ENCODE measurements at places on chromosomes 16 and 17.

- no peak for DNase-seq
These were observed 353.9 kb upstream of the C16orf82 start for GRCh38 chr16:26712876-26713275.

DNA sequence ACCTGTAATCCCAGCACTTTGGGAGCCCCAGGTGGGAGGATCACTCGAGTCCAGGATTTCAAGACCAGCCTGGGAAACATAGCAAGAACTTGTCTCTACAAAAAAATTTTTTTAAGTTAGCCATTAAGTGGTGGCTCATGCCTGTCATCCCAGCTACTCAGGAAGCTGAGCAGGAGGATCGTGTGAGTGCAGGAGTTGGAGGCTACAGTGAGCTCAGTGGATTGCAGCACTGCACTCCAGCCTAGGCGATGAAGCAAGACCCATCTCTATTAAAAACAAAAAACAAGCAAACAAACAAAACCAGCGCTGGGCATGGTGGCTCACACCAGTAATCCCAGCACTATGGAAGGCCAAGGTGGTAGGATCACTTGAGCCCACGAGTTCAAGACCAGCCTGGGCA lies 38.0 kb downstream of the HEATR3 start:
- DNase-seq = no peak

GRCh38 chr17:12590417-12590816 lies 75.3 kb upstream of the MYOCD start:
- DNase-seq = no peak

GRCh38 chr17:80760511-80760911 lies 215.9 kb downstream of the RPTOR start:
- peak; percentile 15 for DNase-seq

- no peak for DNase-seq
These were observed 11.0 kb downstream of the FUS start for GRCh38 chr16:31190818-31191444.

DNA sequence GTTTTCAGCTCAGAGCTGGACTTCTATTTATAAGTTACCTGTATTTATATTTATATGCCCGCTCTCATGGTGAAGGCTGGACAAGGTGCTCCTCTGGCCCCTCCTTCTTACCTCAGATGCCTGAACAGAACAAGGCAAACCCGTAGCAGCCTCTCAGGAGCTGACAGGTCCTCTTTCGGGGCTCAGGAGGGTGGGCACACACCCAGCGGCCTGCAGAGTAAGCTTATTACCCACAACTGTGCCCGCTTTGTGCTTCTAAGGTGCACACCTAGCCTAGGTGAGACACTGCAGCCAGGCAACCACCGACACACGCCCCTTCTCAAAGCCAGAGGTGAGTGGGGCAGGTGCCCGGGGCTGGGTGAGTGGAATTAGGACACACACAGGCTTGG lies 5.3 kb downstream of the NKIRAS2 start:
- DNase-seq = no peak

- peak; percentile 87 for DNase-seq
These were observed 68.3 kb downstream of the SNX11 start for GRCh38 chr17:48175692-48176470.

DNA sequence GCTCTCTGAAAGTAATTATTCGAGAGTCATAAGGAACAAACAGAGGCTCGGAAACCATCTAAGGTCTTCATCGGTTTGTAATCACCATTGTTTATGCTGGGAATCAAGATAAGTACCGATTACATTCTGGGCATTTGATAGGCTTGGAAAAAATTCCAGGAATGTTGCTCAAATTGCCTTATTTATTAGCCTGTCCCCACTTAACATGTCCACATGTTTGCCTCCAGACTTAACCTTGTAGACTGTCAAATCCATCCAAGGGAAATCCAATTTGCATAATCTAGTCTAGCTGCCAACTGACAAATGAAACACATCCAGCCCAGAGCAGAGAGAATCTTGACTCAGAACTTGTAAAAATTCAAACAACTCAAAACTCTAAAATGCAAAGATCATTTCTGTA lies 51.3 kb upstream of the TMC5 start:
- DNase-seq = peak; percentile 73

- peak; percentile 49 for DNase-seq
These were observed 32.4 kb downstream of the DCAKD start for GRCh38 chr17:45018848-45019711.

GRCh38 chr16:69055008-69055407 lies 50.4 kb upstream of the HAS3 start:
- no peak for DNase-seq

- DNase-seq = peak; percentile 48
These were observed 22.6 kb upstream of the NF1 start for GRCh38 chr17:31072186-31072585.

GRCh38 chr16:2147981-2148671 lies at the start of gene RAB26:
Gene RAB26 (plus strand): TSS chr16:2148625. CDS start chr16:2148784, 159 bp downstream.
- DNase-seq = peak; percentile 87

DNA sequence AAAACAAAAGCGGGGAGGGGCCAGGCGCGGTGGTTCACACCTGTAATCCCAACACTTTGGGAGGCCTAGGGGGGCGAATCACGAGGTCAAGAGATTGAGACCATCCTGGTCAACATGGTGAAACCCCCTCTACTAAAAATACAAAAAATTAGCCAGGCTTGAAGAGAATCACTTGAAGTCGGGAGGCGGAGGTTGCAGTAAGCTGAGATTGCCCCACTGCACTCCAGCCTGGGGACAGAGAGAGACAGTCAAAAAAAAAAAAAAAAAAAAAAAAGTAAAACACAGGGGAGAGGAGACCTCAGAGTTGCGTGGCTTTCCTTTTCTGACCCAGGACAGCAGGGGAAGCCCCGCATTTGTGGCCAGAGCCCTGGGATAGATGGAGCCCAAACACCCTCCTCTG lies 19.9 kb downstream of the ACTG1 start:
- no peak for DNase-seq

DNA sequence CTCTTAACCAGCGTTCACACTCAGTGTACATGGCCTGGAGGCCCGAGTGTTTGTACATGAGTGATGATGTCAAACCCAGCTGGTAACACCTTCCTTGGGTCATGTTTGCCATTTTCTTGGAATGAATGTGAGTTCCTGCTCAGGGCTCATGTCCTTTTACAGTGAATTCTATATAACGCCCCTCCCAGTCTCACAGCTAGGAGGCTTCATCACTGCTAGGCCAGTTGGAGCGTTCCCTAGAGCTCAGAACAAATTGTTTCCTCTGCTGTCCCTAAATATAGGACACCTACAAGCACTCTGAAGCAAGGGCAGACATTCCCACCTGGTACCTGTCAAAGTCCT lies 5.5 kb downstream of the TIMM22 start:
- DNase-seq = no peak

DNA sequence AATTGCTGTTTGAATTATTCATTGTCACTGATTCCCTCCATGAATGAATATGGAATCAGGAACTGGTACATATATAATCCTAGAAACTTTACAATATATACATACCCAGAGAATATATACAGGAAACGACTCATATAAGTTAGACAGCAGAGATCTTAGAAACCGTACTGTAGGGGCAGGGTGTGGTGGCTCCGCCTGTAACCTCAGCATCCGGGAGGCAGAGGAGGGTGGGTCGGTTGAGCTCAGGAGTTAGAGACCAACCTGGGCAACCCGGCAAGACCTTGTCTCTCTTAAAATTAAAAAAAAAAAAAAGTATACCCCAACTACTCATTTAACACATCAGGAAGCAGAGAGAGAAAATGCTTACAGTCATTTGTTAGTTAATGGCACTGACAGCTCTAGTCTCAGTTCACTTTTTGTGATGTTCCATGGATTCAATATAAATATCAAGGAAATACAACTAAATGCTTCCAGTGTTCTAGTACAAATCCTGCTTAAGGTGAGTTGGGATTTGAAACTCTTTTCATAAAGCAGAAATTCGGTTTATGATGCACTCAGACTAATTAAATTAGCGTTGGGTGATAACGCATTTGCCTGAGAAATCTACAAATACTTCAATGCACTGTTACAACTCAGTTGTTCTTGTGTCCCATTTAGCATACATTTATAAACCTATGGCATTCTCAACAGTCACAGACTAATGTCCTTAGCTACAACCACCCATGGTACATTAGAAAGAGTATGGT lies 5.6 kb downstream of the GLG1 start:
- no peak for DNase-seq

DNA sequence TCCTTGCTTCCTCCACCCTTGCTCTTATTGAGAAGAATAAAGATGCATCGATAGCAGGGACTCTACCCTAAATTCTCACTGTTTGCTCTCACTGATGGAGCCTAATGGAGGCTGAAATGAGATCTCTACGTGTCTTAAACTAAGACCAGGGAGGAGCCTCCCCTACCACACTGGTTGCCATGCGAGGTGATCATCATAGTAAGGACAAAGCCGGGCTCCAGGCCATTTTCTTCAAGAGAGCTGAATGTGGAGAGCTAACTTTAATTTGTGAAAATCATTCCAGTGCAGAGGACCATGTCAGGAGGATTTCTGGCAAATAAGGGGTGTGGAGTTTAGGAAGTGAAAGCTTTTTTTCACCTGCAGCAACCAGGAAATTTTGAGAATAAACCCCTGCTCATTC lies 5.6 kb downstream of the CDH11 start:
- peak; percentile 34 for DNase-seq

DNA sequence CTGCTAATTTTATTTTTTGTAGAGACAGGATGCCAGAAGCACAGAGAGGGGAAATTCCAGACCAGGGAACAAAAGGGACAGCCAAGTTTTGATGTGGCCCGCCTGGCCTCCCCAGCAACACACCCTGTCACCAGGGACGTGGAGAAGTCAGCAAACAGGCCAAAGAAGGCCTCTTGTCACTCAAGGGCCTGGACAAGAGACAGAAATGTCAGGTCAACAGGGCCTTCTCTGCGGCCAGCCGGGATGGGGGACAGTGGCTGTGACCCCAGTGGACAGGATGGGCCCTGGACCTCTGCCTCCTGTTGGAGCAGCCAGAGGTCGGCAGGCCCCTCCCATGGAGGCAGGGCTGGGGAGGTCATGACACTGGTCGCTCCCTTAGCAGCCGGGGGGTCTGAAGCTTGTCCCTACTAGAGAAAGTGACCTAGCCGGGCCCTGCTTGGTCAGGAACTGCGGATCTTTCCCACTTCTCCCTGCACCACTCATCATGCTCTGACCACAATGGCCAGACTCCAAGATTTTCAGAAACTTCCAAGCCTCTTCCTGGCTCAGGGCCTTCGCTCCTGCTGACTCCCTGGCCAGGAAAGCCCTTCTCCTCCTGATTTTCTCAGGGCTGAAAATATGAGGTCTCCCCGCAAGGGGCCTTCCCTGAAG lies 9.2 kb upstream of the TVP23A start:
- peak; percentile 92 for DNase-seq

GRCh38 chr17:76727745-76728456 lies 1.3 kb downstream of the METTL23 start:
- DNase-seq = no peak

- peak; percentile 4 for DNase-seq
These were observed 10.5 kb downstream of the POLDIP2 start for GRCh38 chr17:28346746-28347246.

DNA sequence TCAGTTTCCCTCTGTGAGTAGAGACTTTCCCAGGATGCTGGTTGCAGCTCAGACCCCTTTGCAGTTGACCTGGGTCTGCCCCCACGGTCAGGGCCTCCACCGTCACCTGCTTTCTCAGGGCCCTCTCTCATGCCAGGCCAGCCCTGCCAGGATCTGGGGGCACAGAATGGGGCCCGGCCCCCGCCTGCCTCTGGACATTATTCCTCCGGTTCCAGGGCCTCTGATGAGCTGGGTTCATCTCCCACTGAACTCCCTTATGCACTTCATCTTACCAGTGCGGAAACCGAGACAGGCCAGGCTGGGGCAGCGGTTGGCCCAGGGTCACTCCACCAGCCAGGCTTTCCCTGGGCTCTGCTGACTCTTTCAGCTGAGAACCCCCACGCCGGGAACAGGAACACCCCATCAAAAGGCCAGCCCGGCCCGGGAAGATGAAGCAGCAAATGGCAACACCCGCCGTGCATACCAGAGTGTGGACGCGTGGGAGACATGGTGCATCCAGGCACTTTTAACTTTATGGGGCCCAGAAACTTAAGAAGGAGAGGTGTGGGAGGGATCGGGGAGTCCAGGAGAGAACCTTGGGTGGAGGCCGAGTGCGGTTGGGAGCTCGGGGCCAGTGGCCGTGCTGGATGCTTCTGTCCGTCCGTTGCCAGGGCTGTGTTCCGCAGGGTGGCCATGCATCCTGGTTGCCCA lies 19.9 kb downstream of the ZNF469 start:
- no peak for DNase-seq

DNA sequence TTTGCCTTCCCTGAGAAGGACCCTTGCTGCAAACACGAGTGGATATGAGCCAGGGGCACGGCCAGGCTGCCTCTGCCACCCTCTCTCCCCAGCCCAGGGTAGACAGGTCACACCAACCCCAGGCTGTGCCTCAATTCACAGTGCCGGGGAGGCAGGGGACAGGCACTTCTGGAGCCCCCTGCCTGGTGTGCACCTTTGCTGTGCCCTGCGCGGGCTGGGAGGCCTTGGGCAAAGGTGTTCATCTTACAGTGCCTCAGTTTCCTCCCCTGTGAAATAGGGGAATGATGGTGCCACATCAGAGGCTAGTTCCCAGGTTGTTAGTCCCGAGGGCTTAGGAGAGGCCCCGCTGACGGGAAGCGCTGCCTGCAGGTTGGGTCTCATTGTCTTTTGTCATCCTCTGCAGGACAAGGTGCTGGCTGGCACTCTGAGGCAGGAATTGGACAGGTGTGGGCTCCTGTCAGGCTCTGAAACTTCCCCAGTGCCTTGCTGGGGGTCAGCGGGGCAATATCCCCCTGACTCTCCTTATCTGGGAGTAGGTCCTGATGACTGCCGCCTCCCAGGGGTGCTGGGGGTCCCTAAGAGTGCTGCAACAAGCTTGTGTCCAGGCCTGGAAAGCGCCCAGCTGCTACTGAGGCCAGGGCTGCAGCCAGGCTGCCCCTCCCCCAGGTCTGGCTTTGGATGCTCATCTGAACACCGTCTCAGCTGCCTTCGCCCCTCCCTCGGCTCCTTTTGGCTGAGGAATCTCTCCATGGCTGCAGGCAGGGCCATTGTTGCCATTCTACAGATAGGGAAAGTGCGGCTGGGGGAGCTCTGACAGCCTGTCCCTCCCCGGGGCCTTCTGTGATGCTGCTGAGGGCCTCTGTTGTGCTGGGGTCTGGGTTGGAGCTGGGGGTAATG lies 3.1 kb downstream of the PRSS21 start:
- DNase-seq = no peak

DNA sequence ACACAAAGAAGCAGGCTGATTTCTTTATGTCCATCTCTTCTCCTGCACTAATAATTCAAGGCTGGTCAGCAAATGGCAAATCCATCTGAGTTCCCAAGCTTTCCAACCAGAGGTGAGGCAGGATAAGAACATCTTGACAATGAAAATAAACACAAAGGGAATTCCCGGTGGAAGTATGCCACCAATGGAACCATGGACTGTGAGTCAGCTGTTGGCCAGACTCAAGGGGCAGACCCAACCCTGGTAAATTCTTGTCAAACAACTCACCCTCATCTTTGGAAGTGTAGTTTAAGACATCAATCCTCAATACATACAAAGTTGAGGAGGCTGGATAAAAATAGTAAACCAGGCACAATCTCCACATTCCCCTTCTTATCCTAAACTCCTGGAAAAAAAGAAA lies 74.3 kb upstream of the CES5A start:
- DNase-seq = peak; percentile 67

DNA sequence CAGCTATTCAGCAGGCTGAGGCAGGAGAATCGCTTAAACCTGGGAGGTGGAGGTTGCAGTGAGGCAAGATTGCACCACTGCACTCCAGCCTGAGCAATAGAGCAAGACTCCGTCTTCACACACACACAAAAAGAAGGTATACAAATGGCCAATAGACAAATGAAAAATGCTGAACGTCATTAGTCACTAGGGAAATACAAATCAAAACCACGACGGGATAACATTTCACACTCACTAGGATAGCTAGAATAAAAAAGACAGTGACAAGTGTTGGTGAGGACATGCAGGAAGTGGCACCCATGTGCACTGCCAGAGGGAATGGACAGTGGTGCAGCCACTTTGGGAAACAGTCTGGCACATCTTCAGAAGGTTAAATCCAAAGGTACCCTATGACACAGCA lies 172.9 kb downstream of the FTO start:
- no peak for DNase-seq

All from M059J (cell line).